ENCODE measurements at places on chromosomes 5 and 9.

GRCh38 chr9:16092142-16093091 is 539.6 kb downstream of the CCDC171 start:
- DNase-seq, result no peak

DNA sequence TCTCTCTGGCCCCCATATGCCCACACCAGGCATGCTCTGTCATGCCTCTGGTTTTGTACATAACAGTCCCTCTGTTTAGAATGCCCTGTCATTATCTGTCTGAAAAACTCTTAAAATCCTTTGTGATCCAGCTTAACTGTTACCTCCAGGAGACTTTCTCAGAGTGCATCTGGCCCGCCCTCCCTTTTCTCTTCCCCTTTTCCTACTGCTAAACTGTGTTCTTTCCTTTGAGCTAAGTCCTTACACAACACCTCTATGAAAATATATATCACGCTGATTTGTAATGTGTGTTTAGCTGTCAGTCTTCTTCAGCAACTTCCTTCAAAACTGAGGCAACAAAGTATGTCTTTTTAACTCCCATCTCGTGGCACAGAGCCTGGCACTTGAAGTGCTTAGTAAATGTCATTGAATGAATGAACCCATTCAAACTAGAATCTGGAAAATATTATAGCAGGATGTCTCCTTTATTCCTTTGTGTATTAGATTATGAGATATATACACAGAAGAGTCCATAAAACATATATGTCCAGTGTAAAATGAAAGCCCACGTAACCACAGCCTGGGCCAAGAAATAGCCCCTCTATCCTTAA is 166.2 kb upstream of the KLF9 start:
- no peak for DNase-seq

DNA sequence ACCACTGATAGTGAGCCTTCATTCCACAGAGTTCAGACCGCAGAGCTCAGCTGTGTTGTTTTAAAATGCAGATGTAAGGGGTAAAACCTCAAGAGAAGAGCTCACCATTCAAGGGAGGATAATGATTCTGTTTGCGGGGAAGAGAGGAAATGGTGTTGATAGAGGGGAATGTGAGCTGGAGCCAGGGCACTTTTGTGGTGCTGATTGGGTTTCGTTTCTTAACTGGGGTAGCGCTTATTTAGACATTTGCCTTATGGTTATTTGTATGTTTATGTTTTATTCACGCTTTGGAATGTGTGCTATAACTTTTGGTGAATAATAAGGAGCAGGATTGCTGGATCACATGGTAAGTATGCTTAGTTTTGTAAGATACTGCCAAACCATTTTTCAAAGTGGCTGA is 42.5 kb downstream of the STXBP1 start:
- DNase-seq, result no peak

DNA sequence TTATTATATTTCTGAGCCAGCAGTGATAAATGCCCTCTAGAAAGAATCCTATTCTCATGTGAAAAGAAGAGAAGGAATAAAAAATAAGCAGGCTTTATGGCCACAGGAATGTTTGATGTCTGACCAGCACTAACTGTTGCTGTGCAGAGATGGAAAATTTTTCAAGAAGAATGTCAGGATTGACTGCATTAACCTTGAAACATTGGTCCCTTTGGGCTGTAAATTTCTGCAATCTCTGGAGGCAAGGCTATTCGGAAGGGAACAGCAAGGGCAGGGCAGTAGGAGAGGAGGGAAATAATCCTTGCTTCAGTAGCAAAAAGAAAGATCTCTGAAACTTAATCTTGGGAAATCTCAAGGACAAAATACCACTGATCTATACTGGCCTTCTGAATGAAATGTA is 415.2 kb downstream of the DNAH5 start:
- DNase-seq, result no peak

DNA sequence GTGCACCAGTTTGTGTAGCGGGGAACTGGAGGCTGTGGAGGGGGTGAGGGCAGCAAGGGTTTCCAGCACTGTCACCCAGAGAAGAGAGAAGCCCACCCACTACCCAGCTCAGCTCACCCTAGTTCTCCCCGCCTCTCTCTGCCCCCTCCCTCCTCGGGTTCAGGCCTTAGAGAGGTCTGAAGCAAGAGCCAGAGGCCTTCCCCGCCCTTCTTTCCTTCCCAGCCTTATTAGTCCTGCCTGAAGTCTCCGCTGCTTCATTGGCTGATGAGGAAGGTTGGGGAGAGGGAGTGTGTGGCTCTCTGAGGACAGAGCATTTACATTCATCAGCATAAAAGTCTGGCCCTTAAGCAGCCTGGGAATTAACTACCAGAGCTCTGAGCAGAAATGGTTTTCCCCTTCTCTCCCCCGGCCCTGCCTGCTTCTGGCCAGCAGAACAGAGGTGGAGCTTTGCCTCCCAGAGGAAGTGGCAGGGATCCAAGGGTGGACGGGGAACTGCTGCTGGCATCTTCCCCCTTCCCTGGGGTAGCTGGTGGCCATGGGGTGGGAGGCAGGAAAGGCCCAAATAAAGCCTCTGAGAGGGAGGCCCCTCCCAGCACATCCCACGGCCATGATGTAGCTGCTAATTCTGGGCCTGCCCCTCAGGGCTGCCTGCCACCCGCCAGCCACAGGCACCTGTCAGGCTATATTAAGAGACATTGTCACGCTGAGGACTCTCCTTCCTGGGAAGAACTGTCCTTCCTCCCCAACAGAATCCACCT is 4.1 kb downstream of the DNAJB5 start:
- DNase-seq, result no peak

DNA sequence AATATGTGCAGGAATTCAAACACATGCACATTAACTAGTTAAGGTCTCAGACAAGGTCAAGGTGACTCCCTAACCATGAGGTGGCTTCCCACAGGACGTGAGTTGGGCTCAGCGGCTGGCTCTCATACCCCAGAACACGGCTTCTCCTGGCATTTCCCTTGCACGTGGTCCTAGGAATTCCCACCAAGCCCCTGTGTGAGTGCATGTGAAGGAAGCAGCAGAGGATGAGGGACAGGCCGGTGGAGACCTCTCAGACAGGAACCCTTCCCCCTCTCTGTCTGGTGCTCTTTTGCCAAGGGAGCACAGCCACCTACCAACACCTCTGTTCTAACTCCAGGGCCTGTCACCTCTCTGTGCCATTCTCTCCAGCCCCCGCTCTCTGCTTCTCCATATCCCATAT is 271.0 kb downstream of the FSTL4 start:
- no peak for DNase-seq

- DNase-seq, result no peak
Measured at GRCh38 chr9:133888809-133889491, 103.2 kb downstream of the VAV2 start.

DNA sequence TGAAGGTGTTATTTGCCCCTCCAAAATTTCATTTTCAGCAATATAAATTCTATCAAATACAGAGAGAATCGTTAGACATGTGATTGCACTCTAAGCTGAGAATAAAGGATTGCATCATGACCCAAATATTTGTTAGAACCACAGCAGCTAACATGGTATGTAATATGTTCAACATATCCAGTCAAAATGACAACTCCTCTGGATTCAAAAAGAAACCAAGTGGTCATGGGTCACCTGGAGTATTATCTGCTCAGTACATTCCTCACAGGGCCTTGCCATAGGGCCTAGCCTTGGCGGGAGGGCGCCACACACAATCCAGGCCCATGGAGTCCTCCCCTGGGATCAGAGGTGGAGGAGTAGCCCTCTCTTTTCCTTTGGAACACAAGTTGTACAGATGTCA is 179.2 kb downstream of the HSD17B3 start:
- DNase-seq, result no peak

GRCh38 chr9:102038006-102038405 is 299.6 kb upstream of the GRIN3A start:
- no peak for DNase-seq

DNA sequence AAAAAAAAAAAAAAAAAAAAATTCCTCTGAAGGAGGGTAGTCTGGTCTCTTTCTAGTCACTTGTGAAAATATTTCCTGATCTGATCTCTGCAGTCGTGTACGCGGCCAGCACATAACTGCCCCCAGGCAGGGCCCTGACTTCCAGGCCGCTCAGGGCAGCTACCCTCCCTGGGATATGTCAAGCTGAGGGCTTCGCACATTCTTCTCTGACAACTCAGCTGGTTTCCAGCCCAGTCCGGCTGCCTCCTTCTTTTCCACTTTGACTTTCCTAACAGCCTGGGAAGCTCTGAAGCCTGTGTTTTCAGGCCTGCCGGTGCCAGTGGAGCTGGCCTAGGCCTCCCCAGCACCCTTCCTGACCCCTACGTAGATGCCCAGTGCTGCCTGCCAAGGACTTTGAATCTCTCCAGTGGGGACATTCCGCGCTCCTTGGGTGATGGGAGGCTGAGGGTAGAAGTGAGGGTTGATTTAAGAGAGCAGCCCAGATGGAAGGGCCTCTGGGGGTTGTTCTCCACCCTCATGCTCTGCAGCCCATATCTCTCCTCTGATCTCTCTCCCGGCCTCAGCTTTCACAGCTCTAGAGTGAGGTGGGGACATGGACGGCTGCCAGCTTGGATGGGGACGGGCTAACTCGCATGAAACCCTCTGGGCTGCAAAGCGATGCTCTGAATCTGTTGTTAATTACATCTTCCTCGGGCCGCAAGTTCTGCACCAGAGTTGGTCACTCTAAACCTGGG is 20.7 kb downstream of the COL5A1 start:
- no peak for DNase-seq

DNA sequence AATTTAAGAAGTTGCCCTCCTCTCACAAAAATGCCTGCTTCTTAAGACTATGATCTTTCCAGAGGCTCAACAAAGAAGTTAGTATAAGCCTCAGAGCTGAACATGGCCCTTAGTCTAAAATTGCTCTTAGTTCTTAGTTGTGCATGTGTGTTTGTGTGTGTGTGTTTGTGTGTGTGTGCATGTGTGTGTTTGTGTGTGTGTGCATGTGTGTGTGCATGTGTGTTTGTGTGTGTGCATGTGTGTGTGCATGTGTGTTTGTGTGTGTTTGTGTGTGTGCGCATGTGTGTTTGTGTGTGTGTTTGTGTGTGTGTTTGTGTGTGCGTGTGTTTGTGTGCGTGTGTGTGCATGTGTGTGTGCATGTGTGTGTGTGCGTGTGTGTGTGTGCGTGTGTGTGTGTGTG is 15.8 kb downstream of the IL31RA start:
- DNase-seq, result no peak

- DNase-seq, result no peak
Measured at GRCh38 chr5:53037141-53037859, 48.1 kb downstream of the ITGA2 start.

GRCh38 chr9:105855987-105856386 is 161.6 kb downstream of the TMEM38B start:
- no peak for DNase-seq

- DNase-seq, result no peak
Measured at GRCh38 chr5:60487885-60488442, 212.0 kb downstream of the DEPDC1B start.

GRCh38 chr5:54115735-54116403 is 194.5 kb downstream of the ARL15 start:
- DNase-seq, result no peak

DNA sequence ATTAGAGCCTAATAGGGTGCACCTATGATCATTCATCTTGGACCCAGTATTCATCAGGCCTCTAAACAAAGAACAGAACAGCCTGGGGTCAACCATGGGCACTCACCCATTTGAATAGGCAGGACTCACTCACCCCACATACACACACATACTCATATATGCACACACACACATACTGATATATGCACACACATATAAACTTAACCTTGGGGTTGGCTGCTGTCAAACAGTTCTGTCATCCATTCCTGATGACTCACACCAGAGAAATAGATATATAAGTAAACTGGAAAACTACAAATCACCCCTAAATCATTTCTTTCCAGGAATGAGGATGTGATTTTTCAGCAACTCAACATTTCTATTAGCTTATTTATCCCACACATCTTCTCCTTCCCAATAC is 51.3 kb downstream of the ARL15 start:
- no peak for DNase-seq

- no peak for DNase-seq
Measured at GRCh38 chr5:125153231-125153630, 406.8 kb upstream of the ZNF608 start.

DNA sequence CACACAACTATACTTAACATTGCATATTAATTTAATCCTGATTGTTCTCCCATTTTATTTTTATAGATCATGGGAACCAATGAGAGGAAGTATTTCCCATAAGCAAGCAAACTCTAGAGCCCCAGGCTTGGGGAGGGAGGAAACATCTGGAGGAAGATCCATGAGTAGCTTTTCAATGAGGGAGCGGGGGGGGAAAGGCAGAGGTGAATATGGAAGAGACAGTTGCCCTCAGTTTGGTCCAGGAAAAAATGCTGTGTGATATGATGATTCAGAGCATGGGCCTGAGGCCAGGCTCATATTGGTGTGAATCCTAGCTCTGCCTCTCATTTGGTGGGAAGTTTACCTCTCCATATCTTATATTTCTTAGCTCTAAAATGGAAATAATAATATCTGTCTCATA is 42.2 kb upstream of the ALDOB start:
- no peak for DNase-seq

DNA sequence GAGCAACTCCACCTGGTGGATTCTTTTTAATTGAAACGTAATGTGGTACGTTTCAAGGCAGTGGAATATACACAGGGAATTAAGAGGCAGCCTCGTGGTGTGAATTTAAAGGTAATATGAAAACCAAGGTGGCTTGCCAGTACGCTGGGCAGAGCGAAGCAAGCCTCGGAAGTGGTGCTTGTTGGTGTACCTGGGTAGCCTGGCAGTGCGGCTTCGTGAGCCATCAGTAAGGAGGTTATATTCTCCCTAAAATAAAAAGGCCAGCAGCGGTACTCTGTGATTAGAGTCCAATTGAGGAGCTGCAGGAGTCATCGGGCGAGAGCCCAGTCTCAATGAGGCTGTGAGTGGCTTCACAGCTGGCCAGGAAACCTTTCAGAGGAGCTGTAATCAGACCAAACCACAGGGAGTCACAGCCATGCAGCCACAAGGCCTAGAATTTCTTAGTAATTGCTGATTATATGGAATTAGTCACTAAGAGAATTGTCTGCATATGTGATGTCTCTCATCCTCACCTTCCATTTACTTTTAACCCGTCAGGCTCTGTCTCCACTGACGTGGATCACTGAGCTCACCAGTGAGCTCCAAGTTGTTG is 57.7 kb downstream of the DCP2 start:
- DNase-seq, result no peak

GRCh38 chr9:135410421-135410820 is 69.2 kb upstream of the PPP1R26 start:
- DNase-seq, result no peak

DNA sequence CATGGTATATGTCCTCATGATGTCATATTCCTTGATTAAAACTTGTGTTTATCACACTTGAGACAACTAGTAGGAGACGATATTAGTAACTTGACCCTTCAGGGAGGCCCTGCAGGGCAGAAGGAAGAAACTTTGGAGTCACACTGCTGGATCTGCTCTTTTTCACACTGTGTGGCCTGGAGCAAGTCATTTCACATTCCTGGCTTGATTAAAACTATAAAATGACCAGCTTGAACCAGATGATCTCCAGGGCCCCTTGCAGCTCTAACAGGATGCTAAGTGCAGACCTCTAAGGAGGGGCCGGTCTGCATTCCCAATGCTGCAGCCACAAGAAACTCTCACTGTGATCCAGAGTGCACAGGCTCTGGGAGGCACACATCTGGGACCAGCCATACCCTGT is 146.4 kb upstream of the ZNF366 start:
- DNase-seq, result no peak

Data from CD4-positive, alpha-beta T cell treated with Interleukin-12 subunit alpha and Interleukin-12 subunit beta, for 1 hour (primary cell).